GM03348 (cell line): ENCODE measurements at places on chromosomes 7 and 10.

- DNase-seq, result peak; percentile 88
Measured at GRCh38 chr7:157432541-157432956, 95.7 kb downstream of the DNAJB6 start.

DNA sequence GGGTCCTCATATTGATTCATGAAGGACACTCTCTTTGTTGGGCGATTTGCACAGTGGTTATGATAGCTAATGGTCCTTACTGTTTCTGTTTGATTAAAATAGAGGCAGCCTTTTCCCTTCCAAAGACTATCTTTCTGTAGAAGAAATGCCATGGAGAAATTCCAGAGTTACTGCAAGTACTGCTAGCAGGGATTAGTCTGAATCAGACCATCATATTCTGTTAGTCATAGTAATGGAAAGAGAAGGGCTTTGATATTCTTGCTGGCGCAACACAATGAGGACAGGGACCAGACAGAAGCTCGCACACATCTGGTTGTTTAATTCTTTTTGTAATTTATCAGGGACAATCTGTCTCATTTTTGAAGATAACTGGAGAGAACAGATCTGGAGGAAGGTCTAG, 304.5 kb upstream of the FZD8 start:
- DNase-seq, result peak; percentile 65

- DNase-seq, result no peak
Measured at GRCh38 chr10:76554033-76554408, 1083.6 kb downstream of the KCNMA1 start.

- no peak for DNase-seq
Measured at GRCh38 chr10:88091490-88092061, 228.2 kb downstream of the PTEN start.

GRCh38 chr10:86964061-86964846, 4.0 kb upstream of the ADIRF start:
- DNase-seq, result no peak

GRCh38 chr7:15837306-15837950, 150.9 kb upstream of the MEOX2 start:
- DNase-seq, result no peak

- DNase-seq, result no peak
Measured at GRCh38 chr10:60086421-60086820, 180.1 kb upstream of the CCDC6 start.

DNA sequence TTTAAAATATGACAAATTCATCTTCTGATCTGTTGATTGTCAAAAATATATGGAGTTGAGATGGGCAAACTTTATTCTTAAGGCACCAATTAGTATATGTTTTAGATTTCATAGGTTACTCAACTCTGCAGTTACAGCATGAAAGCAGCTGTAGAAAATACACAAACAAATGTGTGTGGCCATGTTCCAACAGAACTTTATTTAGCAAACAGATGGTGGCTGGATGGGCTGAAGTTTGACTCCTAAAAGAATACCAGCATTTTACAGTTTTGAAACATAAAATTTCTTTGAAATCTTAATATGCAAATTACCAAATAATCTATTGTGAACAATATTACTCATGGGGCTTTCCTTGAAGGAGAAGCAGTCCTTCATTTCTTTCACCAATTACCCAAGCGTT, 1206.0 kb upstream of the LRRTM3 start:
- no peak for DNase-seq

DNA sequence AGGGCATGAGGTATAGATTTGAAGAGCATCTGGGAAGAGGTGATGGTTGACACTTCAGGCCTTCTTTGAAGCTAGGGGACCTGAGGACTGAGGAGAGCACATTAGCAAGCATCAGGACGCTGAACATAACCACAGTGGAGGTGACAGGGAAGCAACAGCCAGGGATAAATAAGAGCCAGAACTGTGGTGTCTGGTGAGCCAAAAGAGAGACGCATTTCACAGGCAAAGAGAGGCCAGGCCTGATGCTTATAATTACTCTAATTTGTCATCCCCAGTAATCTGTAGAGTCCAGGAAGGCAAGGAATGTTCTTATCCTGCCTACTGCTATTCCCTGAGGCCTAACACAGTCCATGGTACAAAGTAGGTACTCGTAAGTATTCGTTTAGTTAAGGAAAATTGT, 10.4 kb upstream of the FAS start:
- no peak for DNase-seq

- no peak for DNase-seq
Measured at GRCh38 chr7:120770206-120770605, 87.7 kb downstream of the TSPAN12 start.

- DNase-seq, result peak; percentile 70
Measured at GRCh38 chr10:36023939-36024338, 381.8 kb upstream of the FZD8 start.

GRCh38 chr7:17328641-17329040, 30.2 kb downstream of the AHR start:
- no peak for DNase-seq

GRCh38 chr10:47137311-47137851, 162.6 kb upstream of the GDF10 start:
- peak; percentile 89 for DNase-seq

GRCh38 chr10:78863140-78863905, 205.4 kb upstream of the ZMIZ1 start:
- no peak for DNase-seq

GRCh38 chr7:122143376-122143750, 686 bp downstream of the AASS start:
- DNase-seq, result peak; percentile 36

DNA sequence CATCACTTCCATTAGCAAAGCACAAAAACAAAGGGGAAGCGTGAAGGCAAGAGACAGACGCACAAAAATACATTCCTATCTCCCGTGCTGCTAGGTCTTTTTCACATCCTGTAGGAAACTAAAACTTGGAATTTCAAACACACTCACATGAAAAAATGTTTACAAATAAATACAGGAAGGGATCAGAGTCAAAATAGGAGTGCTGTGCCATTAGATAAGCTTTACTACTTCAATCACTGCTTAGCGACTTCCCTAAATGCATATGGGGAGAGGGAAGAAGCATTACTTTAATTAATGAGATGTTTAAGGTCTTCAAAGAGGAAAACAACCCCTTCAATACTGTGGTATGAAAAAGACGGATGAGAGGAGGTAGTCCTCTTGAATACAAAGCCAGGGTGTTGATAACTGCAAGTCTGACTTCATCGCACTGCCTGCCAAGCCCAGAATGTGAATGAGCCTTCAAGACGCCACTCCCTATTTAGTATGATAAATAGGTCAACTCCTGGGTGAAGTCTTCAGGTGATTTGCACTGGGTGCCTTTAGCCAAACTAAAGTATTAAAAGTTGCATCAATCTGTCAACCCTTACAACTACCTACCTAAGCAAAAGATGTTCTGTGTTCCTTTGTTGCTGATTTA, 13.9 kb downstream of the PARD3 start:
- DNase-seq, result no peak

DNA sequence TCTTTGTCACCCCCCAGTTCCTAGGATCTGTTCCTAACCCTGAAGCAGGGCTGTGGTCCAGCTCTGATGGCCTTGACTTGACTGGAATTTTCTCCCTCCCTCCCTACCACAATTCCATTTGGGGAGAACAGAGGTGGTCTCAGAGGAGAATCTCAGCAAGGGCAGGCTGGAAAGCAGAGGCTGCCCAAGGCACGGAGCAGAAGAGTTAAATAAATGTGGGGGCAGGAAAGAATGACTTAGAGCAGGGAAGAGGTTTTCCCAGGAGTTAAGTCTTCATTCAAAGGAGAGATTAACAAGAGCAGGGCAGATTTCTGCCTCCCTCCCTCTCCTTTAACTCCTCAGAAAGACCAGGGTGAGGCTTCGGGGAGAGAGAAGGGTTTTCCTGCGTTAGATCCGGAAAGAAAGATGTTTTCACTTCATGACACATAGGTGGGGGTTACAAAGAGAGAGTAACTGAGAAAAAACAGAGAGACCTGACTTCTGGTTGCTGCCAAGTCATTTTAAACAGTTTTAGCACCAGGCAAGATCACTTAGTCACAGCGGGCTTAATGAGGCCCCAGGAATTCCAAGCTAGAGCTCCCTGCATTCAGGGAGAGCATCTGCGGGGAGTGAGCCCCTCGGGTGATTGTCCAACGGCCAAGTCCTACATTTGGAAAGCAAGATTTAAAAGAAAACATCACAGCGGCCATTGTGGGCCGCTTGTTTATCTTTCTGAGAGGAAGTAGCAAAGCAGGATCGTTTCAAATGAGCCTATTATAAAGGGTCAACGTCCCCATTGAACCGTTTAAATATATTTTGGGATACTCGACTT, 78.7 kb downstream of the ARHGAP22 start:
- DNase-seq, result peak; percentile 57

GRCh38 chr10:97708976-97709946, 4.3 kb upstream of the MARVELD1 start:
- peak; percentile 88 for DNase-seq

DNA sequence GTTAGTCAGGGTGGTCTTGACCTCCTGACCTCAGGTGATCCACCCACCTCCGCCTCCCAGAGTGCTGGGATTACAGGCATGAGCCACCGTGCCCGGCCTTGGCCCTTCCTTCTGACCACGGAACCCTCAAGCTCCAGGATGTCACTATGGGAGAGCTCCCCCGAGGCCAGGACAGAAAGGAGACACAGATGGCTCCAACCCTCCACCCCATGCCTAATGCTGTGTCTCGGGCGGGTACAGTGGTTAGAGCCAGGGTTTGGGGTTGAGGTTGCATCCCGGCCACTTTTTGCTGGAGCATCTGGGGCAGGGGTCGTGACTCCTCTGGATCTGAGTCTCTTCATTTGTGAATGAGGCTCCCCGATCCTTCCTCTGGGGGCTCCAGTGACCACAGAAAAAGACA, 8.1 kb downstream of the MYL10 start:
- DNase-seq, result no peak

- DNase-seq, result no peak
Measured at GRCh38 chr7:90689260-90689659, 93.1 kb downstream of the CDK14 start.

GRCh38 chr7:46723742-46724141, 802.7 kb upstream of the IGFBP3 start:
- no peak for DNase-seq

- DNase-seq, result peak; percentile 3
Measured at GRCh38 chr7:84247591-84247990, 53.0 kb upstream of the SEMA3A start.

- DNase-seq, result no peak
Measured at GRCh38 chr7:135434047-135434446, 75.9 kb downstream of the CNOT4 start.

- no peak for DNase-seq
Measured at GRCh38 chr7:141320287-141320686, 230.9 kb upstream of the AGK start.

- DNase-seq, result no peak
Measured at GRCh38 chr7:79403879-79404278, 49.6 kb downstream of the MAGI2 start.

DNA sequence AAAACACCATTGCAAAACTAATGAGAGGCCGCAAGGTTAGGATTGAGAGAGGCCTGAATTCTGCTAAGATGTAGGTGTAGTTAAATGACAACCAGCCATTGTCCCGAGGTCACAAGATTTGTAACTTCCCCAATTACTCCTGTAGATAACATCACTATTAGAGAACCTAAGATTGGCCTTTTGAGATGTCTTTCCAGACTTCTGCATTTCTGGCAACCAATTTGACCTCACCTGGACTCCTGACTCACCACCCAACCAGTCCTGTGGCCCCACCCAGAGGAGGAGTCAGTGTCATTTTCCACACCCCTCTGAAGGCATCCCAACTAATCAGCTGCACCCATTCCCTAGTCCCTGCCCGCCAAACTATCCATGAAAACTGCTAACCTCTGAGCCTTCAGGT, 115.7 kb downstream of the PRKAG2 start:
- DNase-seq, result no peak

GRCh38 chr7:117014673-117015133, 61.4 kb downstream of the ST7 start:
- peak; percentile 72 for DNase-seq

DNA sequence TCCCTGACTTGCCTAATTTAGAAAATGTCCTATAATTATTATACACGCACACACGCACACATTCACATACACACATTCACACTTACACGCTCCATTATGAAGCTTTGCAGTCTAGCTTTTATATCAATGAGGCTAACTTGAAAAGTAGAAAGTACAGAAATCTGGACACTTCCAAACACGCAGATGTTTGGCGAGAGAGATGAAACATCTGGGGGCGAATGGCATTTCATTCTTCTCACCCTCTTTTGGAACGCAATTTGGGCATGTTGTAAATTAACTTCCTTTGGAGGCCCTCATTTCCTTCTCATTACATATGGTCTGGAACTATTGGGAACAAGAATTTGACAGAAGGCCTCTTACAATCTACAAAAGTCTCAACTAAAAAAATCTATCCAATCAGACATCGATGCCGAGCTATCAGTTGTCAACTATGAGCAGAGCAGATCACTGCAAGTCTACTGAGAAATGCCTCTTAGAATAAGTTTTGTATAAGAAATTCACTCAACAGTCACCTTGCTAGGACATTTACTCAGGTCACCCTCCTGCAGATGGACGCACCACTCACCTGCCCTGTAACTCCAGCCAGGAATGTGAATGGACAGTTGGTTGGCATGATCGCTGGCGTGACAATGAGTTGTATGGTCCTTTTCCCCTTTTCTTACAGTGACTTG, 115.2 kb upstream of the ADAM12 start:
- DNase-seq, result no peak

DNA sequence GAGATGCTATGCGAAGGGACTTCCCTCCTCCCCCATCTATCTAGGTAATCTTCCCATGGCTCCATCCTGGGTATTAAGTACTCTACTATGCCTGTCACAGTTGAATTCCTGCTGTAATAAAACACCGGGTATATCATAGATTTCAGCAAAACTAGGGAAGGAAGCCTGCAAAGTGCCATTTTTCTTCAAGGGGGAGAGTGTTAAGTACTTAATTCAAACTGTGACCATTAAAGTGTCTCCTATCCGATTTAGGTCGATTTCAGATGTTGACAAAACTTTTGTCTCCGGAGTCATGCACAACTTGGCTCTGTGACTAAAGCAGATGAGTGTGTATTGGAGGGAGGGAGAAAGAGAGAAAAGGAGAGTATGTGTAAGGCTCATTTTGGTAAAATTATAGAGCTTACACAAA, 4.6 kb downstream of the HOXA4 start:
- no peak for DNase-seq

DNA sequence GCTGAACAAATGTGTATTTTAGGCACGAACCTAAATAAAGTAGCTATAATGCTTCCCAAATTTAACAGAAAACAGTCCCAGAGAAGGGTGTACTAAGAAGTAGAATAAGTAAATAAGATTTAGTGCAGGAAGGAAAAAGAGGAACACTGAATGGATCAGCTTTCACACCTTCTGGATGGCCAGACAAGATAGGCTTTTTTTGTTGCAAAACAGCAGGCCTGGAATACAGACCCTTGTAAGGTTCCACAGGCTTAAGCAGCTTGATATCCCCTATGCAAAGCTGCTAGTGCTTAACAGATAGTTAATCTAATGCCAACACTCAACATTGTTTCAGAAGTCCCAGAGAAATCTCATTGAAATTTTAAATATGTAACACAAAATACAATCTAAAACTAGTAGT, 328.1 kb upstream of the STEAP1 start:
- DNase-seq, result no peak
